Thymus (tissue), 14 donors: ENCODE measurements at places on chromosomes 6 and 20. TPM values are rescaled to one million over a fixed set of nuclear protein-coding genes. Genes with fewer than 3 reads are reported as not detected.

GRCh38 chr20:51710361-51710894 lies 57.8 kb downstream of the ATP9A start:
- no peaks in the 10 kb centered on the region for H3K27me3 ChIP-seq
- H3K36me3 ChIP-seq: no peaks in the 10 kb centered on the region
- no peak overlapping the region for H3K4me3 ChIP-seq
- no peak overlapping the region for H3K27ac ChIP-seq
- no peaks in the 10 kb centered on the region for H3K4me1 ChIP-seq
- DNase-seq: no peak

- no peaks in the 10 kb centered on the region for H3K36me3 ChIP-seq
- H3K4me3 ChIP-seq: no peak overlapping the region
- H3K27me3 ChIP-seq: no peaks in the 10 kb centered on the region
- H3K27ac ChIP-seq: no peak overlapping the region
- H3K4me1 ChIP-seq: no peaks in the 10 kb centered on the region
Measured at GRCh38 chr20:9220874-9221547, 152.1 kb downstream of the PLCB4 start.

Gene TMEM217
- total RNA-seq: 2.4 TPM

Gene AKAP12
- 14.4 TPM for total RNA-seq

- H3K36me3 ChIP-seq: peaks cover 28% of the 10 kb centered on the region
- no peak overlapping the region for H3K4me3 ChIP-seq
- H3K4me1 ChIP-seq: peaks cover 20% of the 10 kb centered on the region
- H3K27ac ChIP-seq: no peak overlapping the region
- no peak for DNase-seq
Measured at GRCh38 chr6:144471986-144472385, 186.9 kb downstream of the UTRN start.

Gene CST1
- total RNA-seq: 2.5 TPM

DNA sequence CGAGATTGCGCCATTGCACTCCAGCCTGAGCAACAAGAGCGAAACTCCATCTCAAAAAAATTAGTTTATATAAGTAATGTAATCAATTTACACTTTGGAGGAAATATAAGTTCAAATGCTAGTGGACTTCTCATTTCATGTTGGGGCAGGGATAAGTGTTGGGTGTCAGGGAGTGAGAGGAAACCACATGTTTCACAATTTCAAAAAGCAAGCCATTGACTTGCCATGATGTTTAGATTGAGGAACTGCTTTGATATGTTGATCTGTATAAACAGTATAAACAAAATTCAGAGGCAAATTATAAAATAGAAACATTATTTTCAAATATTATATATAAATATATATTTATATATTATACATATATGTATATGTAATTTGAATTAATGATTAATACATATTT lies 42.7 kb downstream of the FILIP1 start:
- H3K4me1 ChIP-seq: no peaks in the 10 kb centered on the region
- DNase-seq: no peak
- no peaks in the 10 kb centered on the region for H3K36me3 ChIP-seq
- H3K4me3 ChIP-seq: no peak overlapping the region
- no peaks in the 10 kb centered on the region for H3K27me3 ChIP-seq

- no peak overlapping the region for H3K27ac ChIP-seq
- no peak overlapping the region for H3K4me3 ChIP-seq
- H3K36me3 ChIP-seq: no peaks in the 10 kb centered on the region
Measured at GRCh38 chr6:9252799-9253198, 817.5 kb upstream of the SLC35B3 start.

Gene EYA4
- total RNA-seq: 6.2 TPM

Gene SLC13A3
- total RNA-seq: 1.4 TPM

Gene RAMACL
- total RNA-seq: 0.28 TPM

Gene WFDC12
- 1.0 TPM for total RNA-seq

DNA sequence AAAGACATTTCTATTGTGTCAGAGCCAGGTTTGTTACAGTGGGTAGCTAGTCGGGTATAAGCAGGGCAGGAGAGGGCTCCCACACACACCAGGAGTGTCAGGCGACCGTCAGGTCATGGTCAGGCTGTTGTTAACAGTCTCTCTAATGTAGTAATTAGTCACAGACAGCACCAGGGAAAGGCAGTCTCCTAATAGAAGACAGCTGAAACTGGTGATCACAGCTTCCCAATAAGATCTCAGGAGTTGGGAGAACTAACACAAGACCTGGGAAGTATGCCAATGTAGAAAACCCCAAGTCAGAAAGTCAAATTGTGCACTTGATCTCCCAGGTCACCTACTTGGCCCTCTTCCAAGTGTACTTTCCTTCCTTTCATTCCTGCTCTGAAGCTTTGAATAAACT lies 53.0 kb upstream of the GPR6 start:
- no peaks in the 10 kb centered on the region for H3K36me3 ChIP-seq
- H3K4me3 ChIP-seq: no peak overlapping the region
- DNase-seq: no peak
- H3K27ac ChIP-seq: no peak overlapping the region
- no peaks in the 10 kb centered on the region for H3K27me3 ChIP-seq
